ENCODE measurements at places on chromosomes 7 and 10. TPM values are rescaled to one million over a fixed set of nuclear protein-coding genes. Genes with fewer than 3 reads are reported as not detected.

DNA sequence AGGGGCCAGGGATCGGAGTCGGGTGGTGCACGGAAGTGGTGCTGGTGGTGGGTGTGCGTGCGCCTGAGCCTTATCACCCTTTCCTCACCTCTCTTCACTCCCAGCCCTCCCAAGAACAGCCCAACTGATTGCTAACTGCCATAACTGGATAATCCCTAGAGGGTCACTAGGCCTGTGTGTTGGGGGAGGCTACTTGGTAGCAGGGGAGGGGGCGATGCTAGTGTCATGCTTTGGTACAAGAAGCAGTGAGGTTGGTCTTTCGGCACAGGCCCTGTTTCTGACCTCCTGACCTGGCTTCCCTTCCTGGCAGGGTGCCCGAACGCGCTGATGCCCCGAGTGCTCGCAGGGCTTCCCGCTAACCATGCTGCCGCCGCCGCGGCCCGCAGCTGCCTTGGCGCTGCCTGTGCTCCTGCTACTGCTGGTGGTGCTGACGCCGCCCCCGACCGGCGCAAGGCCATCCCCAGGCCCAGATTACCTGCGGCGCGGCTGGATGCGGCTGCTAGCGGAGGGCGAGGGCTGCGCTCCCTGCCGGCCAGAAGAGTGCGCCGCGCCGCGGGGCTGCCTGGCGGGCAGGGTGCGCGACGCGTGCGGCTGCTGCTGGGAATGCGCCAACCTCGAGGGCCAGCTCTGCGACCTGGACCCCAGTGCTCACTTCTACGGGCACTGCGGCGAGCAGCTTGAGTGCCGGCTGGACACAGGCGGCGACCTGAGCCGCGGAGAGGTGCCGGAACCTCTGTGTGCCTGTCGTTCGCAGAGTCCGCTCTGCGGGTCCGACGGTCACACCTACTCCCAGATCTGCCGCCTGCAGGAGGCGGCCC, 652 bp downstream of the KAZALD1 start:
- H3K27me3 ChIP-seq: peaks cover 15% of the 10 kb centered on the region
- H3K36me3 ChIP-seq: no peaks in the 10 kb centered on the region
- peaks cover 63% of the 10 kb centered on the region for H3K4me1 ChIP-seq
- peak overlapping the region; percentile 89 for H3K27ac ChIP-seq

DNA sequence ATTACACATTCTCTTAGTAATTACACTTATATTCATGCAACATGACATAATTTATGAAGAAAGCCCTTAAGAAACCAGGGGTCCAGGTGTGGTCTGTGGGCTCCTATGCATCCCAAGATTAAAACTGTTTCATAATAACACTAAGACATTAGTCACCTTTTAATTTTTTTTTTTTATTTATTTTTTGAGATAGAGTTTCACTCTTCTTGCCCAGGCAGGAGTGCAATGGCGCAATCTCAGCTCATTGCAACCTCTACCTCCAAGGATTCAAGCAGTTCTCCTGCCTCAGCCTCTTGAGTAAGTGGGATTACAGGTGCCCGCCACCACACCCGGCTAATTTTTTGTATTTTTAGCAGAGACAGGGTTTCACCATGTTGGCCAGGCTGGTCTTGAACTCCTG, 12.5 kb downstream of the GDI2 start:
- H3K27ac ChIP-seq: no peak overlapping the region
- no peaks in the 10 kb centered on the region for H3K4me1 ChIP-seq
- no peaks in the 10 kb centered on the region for H3K27me3 ChIP-seq
- H3K36me3 ChIP-seq: peaks cover 42% of the 10 kb centered on the region

DNA sequence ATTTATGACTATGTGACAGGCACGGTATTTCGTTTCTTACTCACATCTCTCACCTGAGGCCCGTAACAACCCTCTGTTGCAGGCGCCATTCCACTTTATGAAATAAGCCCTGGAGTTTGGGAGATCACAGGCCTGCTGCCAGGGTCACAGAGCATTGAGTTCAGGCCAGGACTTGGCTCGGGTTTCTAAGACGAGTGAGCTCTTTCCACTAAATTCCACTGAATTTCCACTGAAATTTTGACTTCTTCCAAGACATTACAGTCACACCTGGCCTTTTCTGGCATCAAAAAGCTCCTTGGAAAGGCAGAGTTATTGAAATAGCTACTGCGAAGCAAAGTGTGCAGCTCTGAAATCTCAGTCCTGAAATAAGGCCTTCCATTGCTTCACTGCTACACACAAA, 282.8 kb upstream of the MGMT start:
- no peak for DNase-seq
- H3K36me3 ChIP-seq: no peaks in the 10 kb centered on the region
- no peaks in the 10 kb centered on the region for H3K4me1 ChIP-seq
- no peaks in the 10 kb centered on the region for H3K27me3 ChIP-seq
- no peak overlapping the region for H3K27ac ChIP-seq

DNA sequence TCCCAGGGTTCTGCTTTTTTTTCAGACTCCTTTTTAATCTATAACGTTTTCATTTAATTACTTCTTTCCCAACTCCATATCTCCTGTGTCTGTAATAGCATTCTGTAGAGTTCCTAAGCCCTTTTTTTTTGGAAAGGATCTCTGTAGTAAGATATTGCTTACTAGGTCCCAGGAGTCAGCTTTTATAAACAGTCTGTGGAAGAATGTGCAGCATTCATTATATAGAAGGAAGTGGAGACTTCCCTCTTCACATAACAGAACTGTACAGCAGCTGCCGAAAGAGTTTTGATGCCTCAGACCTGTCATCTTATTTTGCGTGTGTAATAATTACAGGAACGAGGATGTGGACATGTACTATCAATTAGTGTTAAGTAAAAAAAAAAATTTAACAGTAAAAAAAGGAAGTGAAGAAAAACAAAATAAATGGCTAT, 7.4 kb upstream of the STEAP4 start:
- H3K36me3 ChIP-seq: no peaks in the 10 kb centered on the region

- H3K4me1 ChIP-seq: no peaks in the 10 kb centered on the region
- no peaks in the 10 kb centered on the region for H3K36me3 ChIP-seq
- no peak for DNase-seq
- no peaks in the 10 kb centered on the region for H3K27me3 ChIP-seq
- no peak overlapping the region for H3K4me3 ChIP-seq
Observed at GRCh38 chr7:113810080-113810744, 108.6 kb downstream of the PPP1R3A start.

DNA sequence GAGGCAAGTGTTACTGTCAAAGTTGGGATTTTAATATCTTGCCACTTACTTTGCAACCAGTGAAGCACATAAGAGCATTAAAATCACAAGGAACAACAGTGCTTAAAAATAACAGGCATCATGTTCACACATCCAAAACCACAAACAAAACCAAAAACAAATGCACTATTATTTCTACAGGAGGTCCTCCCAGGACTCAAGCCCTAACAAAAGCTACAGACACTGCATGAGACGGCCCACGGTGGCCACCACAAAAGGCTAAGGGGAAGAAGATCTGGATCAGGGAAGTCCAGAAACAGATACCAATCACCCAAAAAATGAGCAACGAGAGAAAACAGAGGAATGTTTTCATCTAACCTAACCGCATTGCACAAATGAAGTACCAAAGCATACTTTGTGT, 158.4 kb downstream of the ZMYND11 start:
- no peaks in the 10 kb centered on the region for H3K4me1 ChIP-seq
- H3K36me3 ChIP-seq: peaks cover 16% of the 10 kb centered on the region
- H3K27me3 ChIP-seq: no peaks in the 10 kb centered on the region
- H3K27ac ChIP-seq: no peak overlapping the region

GRCh38 chr7:45104844-45105587, 6.5 kb downstream of the TBRG4 start:
- no peak overlapping the region for H3K27ac ChIP-seq
- H3K27me3 ChIP-seq: no peaks in the 10 kb centered on the region
- peaks cover 22% of the 10 kb centered on the region for H3K4me1 ChIP-seq
- DNase-seq: no peak
- peaks cover 91% of the 10 kb centered on the region for H3K36me3 ChIP-seq

GRCh38 chr10:33115738-33116719, 158.0 kb upstream of the ITGB1 start:
- H3K27me3 ChIP-seq: no peaks in the 10 kb centered on the region
- no peak overlapping the region for H3K4me3 ChIP-seq
- no peak overlapping the region for H3K27ac ChIP-seq
- DNase-seq: no peak

- no peaks in the 10 kb centered on the region for H3K36me3 ChIP-seq
- H3K4me3 ChIP-seq: no peak overlapping the region
- H3K4me1 ChIP-seq: peaks cover 3% of the 10 kb centered on the region
- DNase-seq: no peak
Observed at GRCh38 chr7:25098096-25099046, 26.7 kb downstream of the CYCS start.

The HOXA1 gene
- 2.6 TPM for total RNA-seq

Measured in suprapubic skin (tissue), 4 donors.